ENCODE measurements at places on chromosomes 6 and 20.

DNA sequence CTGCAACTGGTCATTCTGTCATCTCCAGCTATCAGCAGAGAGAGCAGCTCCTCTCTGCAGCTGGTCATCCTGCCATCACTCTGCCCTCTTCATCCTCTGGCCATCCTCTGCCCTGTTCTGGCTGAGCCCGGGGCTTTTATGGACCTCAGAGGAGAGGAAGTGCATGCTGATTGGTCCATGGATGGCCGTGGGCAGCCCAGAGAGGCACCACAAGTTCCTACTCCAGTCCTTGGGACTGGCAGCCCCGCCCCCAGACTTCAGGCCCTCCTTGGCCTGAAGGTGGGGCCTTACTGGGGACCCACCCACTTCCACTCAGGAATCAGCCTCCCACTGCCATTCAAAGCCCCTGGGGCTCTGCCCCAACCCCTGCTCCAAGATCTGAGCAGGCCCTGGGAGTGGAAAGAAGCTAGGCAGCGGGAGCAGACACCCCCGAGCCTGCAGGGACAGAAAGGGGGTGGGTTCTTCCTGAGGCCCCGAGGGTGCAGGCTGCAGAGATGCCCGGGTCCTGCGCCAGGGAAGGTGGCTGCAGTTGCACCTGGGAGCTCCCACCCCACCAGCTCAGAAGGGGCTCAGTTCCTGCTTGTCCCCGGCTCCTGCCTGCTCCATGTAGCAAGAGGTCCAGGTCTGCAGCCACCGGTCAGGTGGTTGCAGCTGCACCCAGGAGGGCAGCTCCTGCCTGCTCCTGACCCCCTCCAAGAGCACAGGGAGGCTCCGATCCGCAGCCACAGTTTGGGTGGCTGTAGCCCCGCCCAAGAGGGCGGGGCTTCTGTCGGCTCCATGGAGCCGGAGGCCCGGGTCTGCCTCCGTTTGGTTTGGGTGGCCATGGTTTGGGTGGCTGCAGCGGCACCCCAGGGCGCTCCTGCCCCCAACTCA is 34.1 kb upstream of the HMGA1 start:
- DNase-seq: no peak

GRCh38 chr6:156867121-156867520 is 89.9 kb downstream of the ARID1B start:
- DNase-seq: no peak

GRCh38 chr6:149891259-149891658 is 6.7 kb downstream of the RAET1E start:
- no peak for DNase-seq

DNA sequence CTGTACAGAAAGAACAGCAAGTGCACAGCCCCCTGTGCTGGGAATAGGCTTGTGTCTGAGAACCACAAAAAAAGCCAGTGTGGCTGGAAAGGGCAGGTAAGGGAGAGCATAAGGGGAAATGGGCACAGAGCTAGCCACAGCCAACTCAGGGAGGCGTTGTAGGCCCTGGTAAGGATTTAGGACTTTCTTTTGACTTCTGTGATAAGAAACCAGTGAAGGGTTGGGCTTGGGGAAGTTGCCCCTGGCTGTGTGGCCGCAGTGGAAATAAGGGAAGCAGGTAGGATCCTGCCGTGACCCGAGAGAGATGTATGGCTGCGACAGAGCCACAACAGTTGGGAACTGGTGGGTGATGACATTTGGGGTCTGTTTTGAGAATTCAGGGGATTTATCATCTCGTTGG is 30.0 kb upstream of the PHACTR2 start:
- DNase-seq: no peak

- no peak for DNase-seq
Measured at GRCh38 chr20:5065166-5065878, 54.4 kb downstream of the PCNA start.

- DNase-seq: no peak
Measured at GRCh38 chr6:22783931-22784330, 214.6 kb downstream of the HDGFL1 start.

GRCh38 chr6:89250239-89250638 is 33.1 kb upstream of the GABRR1 start:
- no peak for DNase-seq

GRCh38 chr20:62358171-62359042 is 8.7 kb downstream of the LAMA5 start:
- no peak for DNase-seq

DNA sequence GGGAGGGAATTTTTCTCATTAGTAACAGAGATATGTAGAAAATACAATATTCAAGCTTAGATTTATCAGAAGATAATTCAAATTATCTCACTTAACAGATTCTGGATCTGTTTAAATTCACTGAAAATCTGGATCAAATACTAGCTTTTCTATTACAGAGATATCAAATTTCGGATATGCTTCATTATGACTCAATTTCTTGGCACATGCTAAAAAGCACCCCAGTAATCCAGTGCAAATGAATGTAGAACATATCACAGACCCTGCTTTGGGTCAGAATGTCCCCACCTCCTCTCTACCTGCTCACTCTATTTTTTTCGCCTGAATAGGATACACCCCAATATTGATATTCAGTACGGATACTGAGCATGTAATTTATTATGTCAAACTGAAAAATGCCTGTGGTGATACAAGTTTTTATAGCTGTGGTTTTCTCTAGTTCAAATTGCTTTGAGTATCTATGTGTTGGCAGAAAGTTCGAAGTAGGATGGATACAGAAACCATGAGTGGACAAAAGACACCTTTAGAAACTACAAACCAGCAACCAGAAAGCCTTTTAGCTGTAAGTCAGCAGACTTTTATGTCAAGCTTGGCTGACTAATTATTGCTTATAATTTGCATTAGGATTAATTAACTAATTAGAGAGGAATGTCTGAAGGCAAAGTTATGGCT is 290.0 kb downstream of the TFAP2B start:
- DNase-seq: no peak
